ENCODE measurements at places on chromosomes 5 and 9.

DNA sequence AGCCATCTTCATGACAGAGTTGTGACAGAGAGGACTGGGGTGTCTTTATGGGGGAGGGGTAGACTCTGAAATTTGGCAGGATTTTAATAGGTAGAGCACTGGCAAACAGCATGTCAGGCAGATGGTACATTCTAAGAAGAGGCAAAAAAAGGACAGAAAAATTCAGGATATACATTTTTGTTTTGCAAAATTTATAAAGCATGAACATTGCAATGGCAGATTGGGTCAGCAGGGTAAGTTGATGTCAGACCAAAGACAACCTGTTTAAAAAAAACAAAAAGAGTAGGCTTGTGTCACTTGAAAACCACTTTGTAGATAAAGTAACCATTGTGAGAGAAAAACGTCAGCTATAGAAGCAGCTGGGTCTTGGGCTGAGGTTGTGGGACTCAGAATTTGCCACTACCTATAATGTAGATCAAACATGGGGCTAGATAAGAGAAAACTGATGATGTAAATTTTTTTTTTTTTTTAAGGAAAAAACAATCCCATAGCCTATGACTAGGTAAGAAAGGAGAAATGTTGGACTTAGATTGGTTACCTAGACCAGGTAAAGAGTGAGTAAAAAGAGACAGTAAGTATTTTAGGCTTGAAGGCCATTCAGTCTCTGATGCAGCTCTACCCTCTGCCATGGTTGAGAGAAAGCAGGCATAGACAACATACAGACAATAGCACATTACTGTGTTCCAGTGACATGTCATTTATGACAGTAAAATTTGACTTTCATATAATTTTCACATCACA lies 8.3 kb downstream of the CAMK4 start:
- DNase-seq = no peak

GRCh38 chr9:109427886-109428285 lies 70.2 kb downstream of the PTPN3 start:
- DNase-seq = no peak

- DNase-seq = no peak
Measured at GRCh38 chr5:74993743-74994142, 58.6 kb downstream of the GCNT4 start.

DNA sequence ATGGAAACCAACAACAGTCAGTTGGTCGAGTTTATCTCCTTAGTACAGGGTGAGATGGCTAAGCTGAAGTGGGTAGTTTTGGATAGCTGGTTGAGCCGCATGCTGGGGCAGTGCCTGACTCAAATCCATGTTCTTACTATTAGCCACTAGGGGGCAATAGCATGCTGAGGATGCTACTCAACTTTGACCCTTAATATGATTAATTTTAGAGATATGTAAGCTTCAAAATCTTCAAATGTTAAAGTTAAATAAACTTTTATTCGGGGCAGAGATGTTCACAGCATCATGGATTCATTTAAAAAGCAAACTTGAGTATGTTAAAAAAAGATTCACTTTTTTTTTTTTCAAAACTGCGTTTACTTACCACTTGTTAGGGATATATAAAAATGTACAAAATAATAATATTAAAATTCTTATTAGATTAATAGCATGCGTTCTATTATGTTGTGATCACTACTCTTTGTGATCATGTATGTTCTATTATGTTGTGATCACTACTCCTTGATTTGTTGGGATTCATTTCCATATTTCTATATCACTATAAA lies 57.0 kb downstream of the C9orf153 start:
- DNase-seq = no peak

DNA sequence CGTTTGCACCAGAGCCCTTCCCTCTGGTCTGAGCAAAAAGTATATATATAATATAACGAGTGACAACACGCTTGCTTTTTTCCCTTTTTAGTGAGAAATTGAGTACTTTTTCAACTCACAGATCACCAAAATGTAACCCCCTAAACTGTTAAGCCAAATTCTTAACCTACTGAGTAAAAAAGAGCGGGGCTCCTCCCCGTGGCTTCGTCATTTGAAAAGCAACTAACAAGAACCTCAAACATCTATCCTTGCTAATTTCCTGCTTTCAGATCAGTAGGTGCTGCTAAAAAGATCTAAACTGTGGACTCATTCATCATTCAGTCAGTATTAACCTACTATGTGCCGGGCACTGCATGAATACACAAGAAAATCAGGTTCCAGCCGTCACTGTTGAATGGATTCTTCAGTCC lies 1.0 kb upstream of the PTBP3 start:
- no peak for DNase-seq

GRCh38 chr5:111984044-111984443 lies 227.1 kb upstream of the NREP start:
- no peak for DNase-seq

DNA sequence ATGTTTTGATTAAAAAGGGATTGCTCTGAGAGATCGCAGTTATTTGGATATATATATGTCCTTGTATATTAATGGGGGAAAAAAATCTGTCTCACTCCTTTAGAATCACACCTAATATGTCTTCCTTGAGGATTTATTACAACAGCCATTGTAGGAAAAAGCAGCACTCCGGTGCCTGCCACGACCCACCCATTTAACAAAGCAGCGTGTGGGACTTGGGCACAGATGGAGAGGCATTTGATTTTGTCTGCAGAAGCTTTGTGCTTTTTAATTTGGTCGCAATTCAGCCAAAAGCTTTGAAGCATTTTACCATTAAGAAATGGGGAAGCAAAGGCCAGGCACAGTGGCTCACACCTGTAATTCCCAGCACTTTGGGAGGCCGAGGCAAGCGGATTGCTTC lies 159.2 kb downstream of the SMARCA2 start:
- DNase-seq = no peak

GRCh38 chr9:24189986-24190385 lies 355.7 kb downstream of the IZUMO3 start:
- no peak for DNase-seq

- no peak for DNase-seq
Measured at GRCh38 chr9:107707428-107707837, 217.9 kb upstream of the KLF4 start.

GRCh38 chr9:131181091-131181681 lies 55.8 kb downstream of the NUP214 start:
- no peak for DNase-seq

Measured in NCI-H526 (cell line).